Cardiac septum (tissue), 1 donor: ENCODE measurements at places on chromosomes 1 and 21. TPM values are rescaled to one million over a fixed set of nuclear protein-coding genes. Genes with fewer than 3 reads are reported as not detected.
A peak's percentile ranks its signal among the peaks of the same experiment; 100 is the strongest.

DNA sequence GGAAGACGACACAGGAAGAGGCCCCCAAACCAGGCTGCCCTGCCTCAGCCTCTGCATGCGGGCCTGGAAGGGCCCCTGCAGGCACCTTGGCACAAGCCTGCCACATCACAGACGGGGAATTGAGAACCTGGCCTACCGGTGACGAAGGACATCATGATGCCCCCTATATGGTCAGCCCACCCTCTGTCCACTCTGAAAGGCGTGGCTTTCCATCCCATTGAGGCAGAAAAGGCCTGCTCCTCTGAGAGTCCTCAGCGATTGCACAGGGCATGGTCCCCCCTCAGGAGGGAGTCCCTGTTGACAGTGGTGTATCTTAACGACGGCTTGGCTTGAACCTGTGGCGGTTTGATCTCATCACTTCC is 11.4 kb downstream of the KRTAP10-1 start:
- DNase-seq = no peak

DNA sequence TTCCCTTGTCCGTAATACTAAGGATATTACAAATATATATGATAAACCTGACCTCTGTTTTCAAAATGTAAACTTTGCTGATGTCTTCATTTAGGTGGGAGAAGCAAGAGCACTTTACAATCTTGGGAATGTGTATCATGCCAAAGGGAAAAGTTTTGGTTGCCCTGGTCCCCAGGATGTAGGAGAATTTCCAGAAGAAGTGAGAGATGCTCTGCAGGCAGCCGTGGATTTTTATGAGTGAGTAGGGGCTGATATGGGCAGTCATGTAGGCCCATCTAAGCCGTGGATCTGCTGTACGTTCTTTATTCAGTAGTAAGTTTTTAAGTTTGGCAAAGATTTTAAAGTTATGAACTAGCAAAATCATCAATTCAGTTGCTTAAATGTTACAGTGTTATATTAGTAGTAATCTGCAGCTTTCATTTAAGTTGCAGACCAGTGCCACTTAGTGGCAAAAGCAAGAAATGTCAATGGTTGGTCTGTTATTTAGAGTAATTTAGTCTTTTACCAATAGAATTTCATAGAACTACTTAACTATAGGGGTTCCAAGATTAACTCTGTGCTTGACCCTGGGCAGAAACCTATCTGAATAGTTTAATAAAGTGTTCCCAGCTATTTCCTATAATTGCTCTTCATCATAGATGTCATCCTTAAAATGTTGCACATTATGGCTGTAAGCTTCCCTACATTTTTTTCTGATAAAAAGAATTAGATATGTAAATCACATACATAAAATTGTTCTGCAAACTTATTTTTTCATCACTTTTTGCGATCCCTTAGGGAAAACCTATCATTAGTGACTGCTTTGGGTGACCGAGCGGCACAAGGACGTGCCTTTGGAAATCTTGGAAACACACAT is 21.3 kb downstream of the GPSM2 start:
- no peak for DNase-seq

DNA sequence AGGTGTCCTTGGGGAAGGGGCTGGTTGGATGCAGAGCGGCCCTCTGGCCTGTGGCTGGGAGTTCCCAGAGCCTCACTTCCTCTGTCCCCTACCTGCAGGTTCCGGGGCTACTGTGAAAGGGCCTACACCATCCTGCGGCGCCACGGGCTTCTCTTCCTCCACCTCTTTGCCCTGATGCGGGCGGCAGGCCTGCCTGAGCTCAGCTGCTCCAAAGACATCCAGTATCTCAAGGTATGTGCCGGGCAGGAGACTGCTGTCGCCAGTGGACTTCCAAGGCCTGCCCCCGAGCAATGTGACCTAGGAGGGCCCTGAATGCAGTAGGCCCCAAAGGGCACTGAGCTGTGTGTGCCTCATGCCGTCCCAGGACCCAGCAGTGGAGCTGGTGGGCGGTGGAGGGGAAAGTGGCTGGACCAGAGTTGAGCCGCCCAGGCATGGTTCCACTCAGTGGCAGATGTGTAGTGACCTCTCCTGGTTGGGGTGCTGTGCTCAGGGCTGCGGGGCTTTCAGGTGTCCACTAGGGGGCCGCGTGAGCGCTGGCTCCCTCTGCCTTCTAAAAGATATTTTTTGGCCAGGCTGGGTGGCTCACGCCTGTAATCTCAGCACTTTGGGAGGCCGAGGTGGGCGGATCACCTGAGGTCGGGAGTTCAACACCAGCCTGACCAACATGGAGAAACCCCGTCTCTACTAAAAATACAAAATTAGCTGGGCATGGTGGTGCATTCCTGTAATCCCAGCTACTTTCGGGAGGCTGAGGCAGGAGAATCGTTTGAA is 73.4 kb downstream of the PIK3CD start:
- DNase-seq = no peak

GRCh38 chr21:46564391-46564790 is 40.5 kb downstream of the S100B start:
- DNase-seq = no peak

DNA sequence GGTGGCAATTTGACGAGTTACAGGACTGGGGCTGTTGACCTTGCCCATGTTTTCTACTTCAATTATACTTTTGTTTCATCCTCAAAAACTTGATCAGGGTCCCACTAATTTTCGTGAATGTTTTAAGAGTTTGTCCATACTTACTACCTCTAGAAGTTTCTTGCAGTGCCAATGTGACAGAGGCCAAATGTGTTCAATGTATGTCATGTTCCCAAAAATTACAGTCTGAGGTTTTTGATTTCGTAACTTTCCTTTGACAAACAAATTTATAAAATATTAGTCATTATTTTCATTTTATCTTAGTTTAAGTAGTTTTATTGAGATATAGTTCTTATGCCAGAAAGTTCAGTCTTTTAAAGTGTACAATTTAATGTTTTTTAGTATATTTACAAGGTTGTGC is 15.3 kb downstream of the VPS13D start:
- no peak for DNase-seq

DNA sequence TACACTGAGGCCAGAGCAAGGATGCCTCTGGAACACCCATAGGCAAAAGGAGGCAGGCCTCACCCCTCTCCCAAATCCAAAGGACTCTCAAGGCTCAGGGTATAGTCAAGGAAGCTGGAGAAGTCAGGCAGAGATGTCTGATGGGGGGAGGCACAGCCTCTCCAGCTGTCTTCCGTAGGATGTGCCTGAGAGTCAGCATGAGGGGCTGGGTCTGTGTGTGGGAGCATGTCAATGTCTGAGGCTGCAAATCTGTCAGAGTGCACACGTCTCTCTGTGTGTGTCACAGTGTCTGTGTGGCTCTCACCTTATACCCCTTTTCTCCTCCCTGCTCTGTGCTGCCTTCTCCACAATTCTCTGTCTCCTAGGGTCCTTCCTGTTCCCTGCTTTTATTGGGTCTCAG is 4.0 kb downstream of the HPCAL4 start:
- no peak for DNase-seq

GRCh38 chr1:203985044-203985443 is 87.9 kb upstream of the SOX13 start:
- DNase-seq = no peak

- DNase-seq = no peak
Observed at GRCh38 chr1:197917805-197918651, 856 bp downstream of the LHX9 start.

DNA sequence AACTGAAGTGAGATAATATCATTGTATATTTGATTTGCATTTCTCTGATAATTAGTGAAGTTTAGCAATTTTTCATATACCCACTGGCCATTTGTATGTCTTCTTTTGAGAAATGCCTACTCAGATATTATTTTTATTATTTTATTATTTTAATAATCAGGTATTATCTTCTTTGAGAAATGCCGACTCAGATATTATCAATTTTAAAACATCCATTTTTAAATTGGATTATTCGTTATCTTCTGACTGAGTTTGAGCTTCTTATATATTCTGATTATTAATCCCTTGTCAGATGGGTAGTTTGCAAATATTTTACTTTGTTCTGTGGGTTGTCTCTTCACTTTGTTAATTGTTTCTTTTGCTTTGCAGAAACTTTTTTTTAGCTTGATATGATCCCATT is 37.7 kb downstream of the KMO start:
- no peak for DNase-seq

GRCh38 chr21:34085129-34085528 is 11.8 kb downstream of the MRPS6 start:
- DNase-seq = no peak

DNA sequence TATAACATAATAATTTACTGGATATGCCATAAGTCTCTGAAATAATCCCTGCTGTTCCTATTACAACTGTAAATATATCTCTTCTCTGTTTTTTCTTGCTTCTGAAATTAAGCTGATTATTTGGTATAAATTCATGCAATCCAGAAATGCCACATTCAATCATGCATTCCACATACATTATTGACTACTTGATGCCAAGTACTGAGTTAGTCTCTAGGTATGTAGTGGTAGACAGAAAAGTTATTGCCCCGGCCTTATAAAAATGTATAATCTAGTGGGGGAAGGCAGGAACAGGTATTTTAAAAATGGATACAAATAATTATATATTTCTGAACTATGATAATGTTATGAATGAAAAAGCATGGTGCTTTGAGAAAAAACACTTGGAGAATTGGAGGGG is 338.6 kb upstream of the SNX7 start:
- no peak for DNase-seq

- DNase-seq = peak; percentile 44
Observed at GRCh38 chr1:17908945-17909344, 153.8 kb downstream of the ACTL8 start.

DNA sequence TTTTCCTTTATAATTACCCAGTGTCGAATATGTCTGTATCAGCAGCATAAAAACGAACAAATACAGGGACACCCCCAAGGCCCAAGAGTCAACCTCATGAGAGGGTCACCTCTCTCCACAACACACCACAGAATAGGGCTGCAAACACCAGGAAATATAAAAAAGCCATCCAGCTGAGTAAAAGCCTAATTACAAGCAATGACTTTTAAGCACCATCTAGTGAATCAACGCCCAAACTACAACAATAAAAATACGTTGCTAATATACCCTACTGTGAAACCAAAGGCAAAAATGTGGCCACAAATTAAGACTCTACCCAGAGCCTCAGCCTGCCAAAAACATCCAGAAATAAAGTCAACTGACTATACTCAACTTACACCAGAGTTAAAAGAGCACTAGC is 817.9 kb upstream of the NEGR1 start:
- DNase-seq = no peak

GRCh38 chr1:234734869-234735268 is 124.9 kb upstream of the IRF2BP2 start:
- DNase-seq = no peak

DNA sequence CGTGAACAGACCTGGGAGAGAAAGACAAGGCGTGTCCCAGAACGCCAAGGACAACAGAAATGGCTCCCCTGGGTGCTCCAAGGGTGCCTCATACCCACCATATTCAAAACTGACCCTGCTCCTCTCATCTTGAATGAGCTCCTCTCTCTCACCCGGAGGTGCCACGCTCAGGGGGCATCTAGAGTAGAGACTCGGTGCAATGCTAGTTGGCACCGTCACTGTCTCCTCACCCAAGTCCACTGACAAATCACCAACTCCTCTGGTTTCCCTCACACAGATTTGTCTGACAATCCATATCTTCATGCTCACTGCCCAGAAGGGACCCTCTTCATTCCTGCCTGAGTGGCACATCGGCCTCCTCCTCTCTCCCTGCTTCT is 5.0 kb downstream of the TMEM125 start:
- peak; percentile 12 for DNase-seq

- no peak for DNase-seq
Observed at GRCh38 chr1:83970802-83971201, 28.1 kb downstream of the TTLL7 start.

GRCh38 chr1:200346700-200347099 is 63.1 kb downstream of the ZNF281 start:
- no peak for DNase-seq

GRCh38 chr1:202551683-202552082 is 158.6 kb downstream of the SYT2 start:
- no peak for DNase-seq

DNA sequence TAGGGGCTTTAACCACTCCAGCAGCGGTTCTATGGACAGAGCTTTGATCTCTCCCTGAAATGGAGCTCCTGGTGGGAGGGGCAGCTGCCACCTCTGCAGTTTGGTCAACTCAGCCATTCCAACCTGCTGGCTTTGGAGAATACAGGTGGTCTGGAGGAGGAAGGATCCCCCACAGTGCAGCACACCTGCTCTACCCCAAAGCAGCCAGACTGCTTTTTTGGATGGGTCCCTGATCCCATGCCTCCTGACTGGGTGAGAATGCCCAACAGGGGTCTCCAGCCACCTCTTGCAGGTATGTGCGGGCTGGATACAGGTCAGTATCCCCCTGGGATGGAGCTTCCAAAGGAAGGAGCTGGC is 53.9 kb downstream of the TPTE start:
- no peak for DNase-seq

GRCh38 chr1:46492269-46492853 is 2.7 kb downstream of the DMBX1 start:
- no peak for DNase-seq

- DNase-seq = no peak
Observed at GRCh38 chr21:25149022-25149421, 458.3 kb downstream of the MRPL39 start.

DNA sequence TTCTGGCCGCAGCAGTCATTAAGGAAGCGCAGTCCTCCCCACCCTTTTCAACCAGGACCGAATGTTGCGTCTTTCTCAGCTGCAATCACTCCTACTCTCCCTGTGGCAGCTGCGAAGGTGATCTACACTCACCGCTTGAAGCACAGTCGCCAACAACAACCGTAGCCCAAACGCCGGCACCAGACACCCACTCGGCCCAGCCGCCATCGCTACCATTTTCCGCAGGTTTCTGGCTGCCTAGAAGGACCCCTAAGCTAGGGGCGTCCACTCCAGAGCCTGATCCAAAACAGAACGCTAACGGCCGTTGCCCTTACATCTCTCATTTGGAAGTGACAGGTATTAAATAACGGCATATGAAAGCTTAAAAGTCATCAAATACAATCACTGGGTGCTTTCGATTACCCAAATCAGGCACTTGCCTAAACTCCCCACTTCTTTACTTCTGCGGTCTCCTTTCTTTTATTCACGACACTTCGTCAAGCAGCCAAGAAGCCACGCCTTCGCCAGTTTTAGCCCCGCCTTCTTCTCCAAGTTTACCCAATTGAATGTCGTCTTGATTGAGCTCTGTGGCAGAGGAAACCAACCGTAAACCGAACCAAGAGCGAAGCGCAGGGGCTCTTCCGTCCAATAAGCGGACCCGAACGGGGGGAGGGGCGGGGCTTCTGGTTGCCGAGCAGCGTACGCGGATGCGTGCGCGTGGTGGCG is at the start of gene SELENOF:
TSS of gene SELENOF (minus strand) at position 231 of the 705 bp plus-strand sequence. CDS start at position 216, 15 bp downstream.
- peak; percentile 97 for DNase-seq

The CLDN19 gene
- not detected for total RNA-seq

The TLR5 gene
- 1.6 TPM for total RNA-seq

The LRRC3 gene
- 2.9 TPM for total RNA-seq

The LRRN2 gene
- 1.6 TPM for total RNA-seq

The NBPF4 gene
- not detected for total RNA-seq

The CRYAA gene
- total RNA-seq = not detected

The CD48 gene
- total RNA-seq = 1.00 TPM

The PLEKHA6 gene
- 27.9 TPM for total RNA-seq

The CFAP141 gene
- total RNA-seq = not detected

The TRPM2 gene
- total RNA-seq = 1.2 TPM

The PRR9 gene
- not detected for total RNA-seq

The DMRTA2 gene
- 0.08 TPM for total RNA-seq
